Activated CD4-positive, alpha-beta T cell treated with anti-CD3 and anti-CD28 coated beads, Interleukin-2, amount 50 U/mL, for 4 hours (primary cell): ENCODE measurements at places on chromosomes 13 and 19.

DNA sequence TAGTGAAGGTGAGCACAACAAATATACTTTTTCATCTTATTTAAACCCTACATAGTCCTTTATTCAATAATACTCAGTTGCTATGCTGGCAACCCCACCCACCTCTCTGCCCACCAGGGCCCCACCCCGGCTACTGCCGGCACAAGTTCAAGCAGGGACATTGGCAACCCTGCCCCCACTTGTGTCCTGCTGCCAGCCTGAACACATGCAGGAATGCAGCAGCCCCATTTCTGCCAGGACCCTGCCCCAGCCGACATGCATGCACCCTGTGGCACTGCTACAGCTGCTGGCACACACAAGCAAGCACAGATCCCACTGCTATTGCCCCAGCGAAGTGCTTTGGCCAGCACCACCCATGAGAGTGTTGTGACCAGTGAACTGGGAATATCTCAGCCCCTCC lies 289.8 kb downstream of the COG6 start:
- no peak for DNase-seq

DNA sequence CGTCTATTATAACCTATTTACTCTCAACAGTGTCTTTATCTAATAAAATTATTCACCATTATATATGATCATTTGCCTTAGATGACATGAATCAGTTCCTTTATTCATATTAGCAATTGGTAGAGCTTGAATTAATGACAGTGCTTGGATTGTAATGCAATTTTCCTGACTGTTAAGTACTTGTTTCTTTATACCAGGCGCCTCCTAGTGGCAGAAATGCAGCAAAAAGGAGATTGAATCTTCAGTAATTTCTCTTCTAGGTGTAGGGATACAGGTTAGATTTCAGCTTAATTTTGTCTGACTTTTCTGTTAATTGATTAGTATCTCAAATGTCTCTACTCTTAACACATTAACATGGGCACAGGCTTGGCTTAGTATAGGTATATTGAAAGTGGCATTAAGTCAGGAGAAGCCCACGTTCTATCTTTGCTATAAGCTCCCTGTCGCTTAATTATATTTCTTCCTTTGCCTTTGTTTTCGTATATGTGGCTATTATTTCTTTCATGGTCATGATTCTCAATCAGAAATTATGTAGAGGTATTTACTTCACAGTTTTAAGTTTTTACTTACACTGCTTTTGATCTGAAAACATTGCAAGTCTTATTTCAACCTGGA lies 9.1 kb upstream of the LHFPL6 start:
- DNase-seq = peak; percentile 55

- no peak for DNase-seq
These were observed 12.7 kb upstream of the KANK2 start for GRCh38 chr19:11209839-11210655.

- no peak for DNase-seq
These were observed 13.1 kb downstream of the ATP11A start for GRCh38 chr13:112702986-112703379.

DNA sequence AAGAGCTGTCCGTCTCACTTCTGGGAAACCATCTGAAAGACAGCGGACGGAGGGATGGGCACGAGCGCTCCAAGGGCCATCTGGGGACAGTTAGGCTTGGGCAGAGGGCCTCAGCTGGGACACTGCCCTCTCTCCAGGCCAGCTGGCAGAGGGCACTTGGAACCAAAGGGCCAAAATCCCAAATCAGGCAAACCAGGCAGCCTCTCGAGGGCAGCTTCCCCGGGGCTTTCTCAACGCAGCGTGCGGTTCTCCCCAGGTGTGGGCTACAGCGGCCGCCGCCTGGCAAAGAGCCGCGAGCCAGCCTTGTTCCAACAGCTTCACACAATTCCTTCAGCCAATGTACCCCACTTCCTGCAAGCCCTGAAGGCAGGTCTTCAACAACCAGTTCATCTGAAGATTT lies 5.0 kb downstream of the MLLT1 start:
- no peak for DNase-seq

GRCh38 chr13:41746259-41746658 lies 214.7 kb downstream of the VWA8 start:
- no peak for DNase-seq

- DNase-seq = no peak
These were observed 25.6 kb downstream of the MAST3 start for GRCh38 chr19:18122860-18123795.

DNA sequence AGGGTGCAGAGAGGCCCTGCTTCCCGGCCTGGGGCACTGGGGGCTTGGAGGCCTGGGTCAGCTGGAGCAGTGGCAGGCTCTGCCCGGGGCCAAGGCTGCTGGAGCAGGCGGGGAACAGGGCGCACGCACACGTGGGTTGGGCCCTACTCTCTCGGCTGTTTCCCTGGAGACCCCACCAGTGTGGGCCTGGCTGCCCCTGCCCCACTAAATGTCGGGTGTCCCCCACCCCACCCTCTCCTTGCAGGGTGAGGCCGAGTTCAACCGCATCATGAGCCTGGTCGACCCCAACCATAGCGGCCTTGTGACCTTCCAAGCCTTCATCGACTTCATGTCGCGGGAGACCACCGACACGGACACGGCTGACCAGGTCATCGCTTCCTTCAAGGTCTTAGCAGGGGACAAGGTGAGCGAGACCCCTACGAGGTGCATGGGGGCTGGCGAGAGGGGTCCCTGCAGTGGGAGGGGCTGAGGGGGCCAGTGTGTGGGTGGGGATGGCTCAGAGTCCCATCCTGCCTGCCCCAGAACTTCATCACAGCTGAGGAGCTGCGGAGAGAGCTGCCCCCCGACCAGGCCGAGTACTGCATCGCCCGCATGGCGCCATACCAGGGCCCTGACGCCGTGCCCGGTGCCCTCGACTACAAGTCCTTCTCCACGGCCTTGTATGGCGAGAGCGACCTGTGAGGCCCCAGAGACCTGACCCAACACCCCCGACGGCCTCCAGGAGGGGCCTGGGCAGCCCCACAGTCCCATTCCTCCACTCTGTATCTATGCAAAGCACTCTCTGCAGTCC lies 15.3 kb downstream of the CAPN12 start:
- DNase-seq = no peak

DNA sequence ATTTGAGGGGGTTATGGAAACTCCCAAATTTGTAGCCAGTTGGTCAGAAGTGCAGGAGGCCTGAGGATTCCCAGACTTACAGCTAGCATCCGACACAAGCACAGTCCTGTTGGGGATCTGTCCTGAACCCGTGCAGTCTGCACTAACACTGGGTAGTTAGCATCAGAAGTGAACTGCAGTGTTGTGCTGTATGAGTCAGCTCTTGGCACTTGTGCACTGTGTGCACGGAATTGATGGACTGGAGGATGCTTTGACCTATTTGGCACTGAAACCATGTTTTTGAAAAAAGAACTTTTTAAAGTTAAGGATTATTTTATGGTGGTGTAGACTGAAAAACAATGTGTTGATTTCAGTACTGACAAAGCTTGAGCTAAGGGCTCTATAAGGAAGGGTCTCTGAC lies 279.0 kb downstream of the NHLRC3 start:
- DNase-seq = no peak

DNA sequence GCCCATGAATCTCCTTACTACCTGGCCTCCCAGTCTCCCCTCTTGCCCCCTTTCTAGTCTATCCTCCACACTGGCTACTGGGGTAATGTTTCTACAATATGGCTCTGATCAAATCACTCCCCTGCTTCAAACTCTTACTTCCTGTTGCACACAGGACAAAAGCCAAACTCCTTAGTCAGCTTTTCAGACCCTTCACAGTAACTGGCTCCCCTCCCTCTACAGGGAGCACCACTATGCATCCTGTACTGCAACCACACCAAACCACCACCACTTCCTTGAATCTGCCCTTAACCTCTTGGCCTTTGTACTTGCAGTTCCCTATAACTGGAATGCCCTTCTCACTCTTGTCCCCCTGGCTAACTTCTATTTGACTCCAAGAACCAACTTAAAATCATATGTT lies 32.2 kb downstream of the DEDD2 start:
- DNase-seq = no peak

DNA sequence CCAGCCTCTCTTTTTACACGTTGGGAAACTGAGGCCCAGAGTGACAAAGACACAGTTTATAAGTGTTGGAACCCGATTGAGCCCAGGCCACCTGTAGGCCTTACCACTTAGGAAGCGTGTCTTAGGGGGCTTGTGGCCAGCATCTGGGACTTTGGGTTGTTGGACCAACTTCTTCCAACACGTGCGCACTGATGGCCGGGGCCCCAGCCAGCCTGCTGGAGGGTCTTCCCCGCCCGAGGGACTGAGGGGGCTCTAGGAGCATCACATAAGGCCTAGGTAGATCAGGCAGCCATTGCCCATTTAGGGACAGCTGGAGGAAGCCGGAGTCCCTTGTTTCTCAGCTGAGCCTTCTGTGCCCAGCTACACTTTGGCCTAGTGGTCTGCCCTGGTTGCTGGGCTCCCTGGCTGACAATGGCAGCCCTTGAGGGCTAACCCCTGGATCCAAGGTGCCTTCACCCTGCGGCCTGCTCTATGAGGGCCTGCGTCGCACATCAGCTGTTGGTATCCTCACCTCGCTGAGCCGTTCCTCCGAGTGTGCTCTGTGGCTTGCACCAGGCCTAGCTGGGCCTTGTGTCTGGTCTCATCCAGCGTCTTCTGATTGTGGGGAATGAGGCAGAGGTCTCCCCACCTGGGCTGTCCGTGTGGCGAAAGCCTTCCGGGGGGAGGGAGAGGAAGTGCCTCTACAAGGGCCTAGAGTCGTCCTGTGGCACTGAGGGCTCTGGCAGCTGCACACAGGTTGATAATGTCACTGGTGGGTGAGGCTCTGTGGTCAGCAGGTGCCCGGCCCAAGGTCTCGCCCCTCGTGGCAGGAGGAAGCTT lies 1.2 kb downstream of the RAB11B start:
- no peak for DNase-seq

GRCh38 chr19:49854378-49855263 lies 3.7 kb downstream of the PTOV1 start:
- no peak for DNase-seq

DNA sequence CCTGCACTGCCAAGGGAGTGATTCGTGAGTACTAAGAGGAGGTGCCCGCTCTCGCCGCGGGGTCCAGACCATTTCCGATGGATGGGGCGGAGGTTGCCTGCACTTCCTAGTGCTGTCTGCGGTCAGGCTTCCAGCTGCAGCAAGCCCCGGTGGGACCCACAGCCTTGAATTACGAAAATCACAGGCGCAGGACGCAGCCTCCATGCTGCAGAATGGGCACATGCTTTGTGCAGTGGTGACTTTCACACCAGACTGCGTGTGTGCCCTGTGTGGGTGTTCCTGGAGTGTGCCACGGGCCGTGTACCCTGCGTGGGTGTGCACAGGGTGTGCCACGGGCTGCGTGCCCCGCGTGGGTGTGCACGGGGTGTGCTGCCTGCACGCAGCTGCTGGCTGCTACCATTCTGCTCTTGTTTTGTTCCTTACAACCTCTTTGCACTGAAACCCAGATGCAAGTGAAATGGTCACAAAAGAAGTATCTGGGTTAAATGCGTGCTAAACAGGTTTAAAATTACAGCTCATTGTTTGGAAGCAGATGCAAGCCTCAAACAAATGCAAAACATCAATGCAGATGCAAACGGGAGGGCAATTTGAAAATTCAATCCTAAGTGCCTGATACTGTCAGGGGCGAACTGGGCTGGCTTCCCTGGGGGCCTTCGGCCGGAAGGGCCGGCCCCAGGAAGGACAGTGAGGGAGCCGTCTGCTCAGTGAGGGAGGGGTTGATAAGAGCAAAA lies 221.2 kb upstream of the SOX1 start:
- DNase-seq = no peak

- no peak for DNase-seq
These were observed 64.1 kb downstream of the ERCC5 start for GRCh38 chr13:102909971-102910370.

DNA sequence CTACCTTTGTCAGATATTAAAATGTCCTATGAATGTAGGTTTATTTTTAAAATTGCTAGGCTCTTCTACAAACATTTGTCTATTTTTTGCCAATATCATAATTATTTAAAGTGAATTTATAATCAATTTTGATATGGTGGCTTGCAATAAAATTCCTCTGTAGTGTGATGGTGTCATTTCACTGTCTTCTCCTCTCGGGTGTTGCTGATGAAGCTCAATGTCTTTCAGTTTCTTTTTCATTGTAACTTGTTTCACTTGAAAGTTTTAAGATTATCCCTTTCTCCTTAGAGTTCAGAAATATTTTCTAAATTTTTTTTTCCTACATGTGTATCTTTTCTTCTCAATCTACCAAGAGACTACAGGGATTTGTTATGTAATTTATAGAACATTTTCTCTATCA lies 267.1 kb upstream of the EDNRB start:
- no peak for DNase-seq

DNA sequence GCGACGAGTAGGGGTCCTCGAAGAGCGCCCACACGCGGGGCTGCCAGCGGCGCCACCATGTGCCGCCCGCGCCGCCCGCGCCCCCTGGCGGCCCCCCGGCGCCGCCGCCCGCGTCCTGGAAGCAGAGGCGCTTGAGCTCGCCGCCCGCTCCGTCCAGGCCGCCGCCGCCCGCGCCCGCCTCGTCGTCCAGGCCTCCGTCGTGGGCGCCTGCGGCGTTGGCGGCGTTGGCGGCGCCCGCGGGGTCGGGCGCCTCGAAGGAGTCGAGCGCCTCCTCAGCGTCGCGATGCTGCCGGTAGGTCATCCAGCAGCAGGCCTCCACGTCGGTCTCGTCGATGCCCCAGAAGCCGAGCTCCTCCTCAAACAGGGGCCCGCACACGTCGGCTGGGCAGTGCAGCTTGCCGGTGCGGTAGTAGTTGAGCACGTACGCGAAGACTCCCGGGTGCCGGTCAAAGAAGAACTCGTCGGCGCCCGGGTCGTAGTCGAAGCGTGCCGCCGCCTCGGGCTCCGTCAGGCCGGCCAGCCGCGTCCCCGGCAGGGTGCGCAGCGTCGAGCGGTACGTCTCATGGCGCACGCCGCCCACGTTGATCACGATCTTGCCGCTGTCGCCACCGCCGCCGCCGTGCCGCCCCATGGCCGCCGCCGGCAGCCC lies 829 bp downstream of the KCNC3 start:
- no peak for DNase-seq

GRCh38 chr13:113974304-113975281 lies 717 bp upstream of the C13orf46 start:
- DNase-seq = no peak

- no peak for DNase-seq
These were observed 157.9 kb upstream of the FREM2 start for GRCh38 chr13:38528986-38529385.

GRCh38 chr13:114130837-114131582 lies 1.4 kb downstream of the RASA3 start:
- DNase-seq = no peak

DNA sequence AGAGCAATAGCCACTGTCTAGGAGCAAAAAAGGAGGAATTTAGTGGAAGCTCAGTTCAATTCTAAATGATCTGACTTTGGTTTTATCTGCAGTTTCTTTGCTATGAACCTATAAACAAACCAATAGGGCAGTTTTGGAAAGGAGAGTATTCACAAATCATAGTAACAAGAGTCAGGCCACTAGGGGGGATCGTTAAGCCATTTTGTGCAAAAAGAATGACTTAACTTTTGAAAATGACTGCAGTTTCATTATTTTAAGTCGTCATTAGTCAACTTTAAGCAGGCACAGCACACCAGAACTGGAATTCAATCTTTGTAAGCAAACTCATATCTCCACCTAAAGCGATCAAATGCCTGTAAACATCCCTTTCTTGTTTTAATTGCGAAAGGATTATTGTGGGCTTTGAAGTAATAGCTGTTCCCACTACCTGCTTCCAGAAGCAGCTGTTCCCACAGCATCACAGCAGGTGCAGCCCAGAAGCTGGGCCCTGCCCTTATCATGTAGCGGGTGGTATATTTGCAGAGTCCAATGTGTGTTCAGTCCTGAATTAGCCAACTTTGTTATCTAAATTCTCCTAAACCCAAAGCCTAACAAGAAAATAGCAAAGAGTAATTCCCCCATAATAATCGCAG lies 51.5 kb downstream of the SOX21 start:
- no peak for DNase-seq
